ELF-1 (cell line): ENCODE measurements at places on chromosomes 13 and 19.
A peak's percentile ranks its signal among the peaks of the same experiment; 100 is the strongest.

DNA sequence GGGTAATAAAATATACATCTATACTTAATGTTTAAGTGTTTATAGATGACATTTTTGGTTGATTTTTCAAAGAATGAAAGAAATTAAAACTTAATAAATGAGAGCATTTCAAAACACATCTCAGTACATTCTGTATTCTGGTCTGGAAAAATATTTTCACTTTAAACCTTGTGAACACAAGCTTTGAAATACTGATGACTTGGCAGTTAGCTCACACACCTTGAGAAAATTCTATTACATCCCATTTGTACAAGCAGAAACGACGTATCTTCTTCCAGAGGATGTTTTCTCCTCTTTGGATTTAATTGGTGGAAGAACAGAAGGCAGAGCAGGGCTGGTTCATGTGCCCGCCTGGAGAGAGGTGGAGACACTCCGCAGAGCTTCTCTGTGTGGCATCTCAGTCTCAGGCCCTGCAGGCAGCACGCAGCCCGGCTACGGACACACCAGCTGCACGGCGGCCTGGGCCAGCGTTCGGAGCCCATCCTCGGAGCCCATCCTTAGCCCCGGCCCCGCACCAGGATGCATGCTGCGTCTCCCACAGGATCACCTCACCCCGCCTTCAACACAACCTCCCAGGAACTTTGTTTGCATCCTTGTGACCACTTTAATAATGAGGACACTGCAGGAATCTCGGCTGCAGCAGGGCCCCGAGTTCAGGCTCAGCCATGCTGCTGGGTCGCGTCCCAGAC, 48.6 kb downstream of the SOX1 start:
- DNase-seq: no peak

DNA sequence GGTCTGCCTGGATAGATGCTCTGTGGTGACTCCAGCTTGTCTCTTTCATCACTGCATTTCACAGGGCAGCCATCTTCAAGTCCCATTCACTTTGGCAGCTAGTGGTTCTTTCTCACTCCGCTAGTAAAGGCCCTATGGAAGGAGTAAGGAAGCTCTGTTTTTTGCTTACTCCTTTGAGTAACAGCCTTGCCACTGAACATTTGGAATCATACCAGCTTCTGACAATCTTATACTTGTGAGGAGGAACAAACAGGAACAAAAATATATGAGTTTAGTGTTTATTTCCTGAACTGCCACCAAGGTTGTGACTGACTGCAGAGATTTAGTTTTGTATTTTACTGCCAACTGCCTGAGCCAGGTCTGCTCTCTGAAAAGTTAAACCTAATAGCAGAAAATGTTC, 38.7 kb downstream of the KCTD4 start:
- DNase-seq: no peak

DNA sequence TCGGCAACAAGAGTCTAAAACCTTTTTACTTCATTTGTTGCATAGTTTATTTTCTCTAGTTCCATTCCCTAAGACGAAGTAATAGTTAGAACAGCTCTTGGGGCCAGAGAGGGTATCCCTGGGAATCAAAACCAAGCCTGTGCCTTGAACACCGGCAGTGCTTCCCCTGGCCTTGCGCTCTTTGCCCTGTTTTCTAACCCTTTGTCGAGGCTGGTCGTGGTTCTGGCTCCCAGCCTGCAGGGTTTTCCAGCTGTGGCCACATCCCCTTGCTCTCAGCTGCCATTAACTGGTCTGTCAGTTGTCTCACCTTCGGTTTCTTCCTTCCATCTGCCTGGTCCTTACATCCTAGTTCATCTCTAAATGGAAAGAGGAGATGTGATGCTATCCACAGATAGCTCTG, 61.0 kb downstream of the HSPH1 start:
- no peak for DNase-seq

GRCh38 chr13:42864952-42865767, 83.8 kb downstream of the FAM216B start:
- no peak for DNase-seq

DNA sequence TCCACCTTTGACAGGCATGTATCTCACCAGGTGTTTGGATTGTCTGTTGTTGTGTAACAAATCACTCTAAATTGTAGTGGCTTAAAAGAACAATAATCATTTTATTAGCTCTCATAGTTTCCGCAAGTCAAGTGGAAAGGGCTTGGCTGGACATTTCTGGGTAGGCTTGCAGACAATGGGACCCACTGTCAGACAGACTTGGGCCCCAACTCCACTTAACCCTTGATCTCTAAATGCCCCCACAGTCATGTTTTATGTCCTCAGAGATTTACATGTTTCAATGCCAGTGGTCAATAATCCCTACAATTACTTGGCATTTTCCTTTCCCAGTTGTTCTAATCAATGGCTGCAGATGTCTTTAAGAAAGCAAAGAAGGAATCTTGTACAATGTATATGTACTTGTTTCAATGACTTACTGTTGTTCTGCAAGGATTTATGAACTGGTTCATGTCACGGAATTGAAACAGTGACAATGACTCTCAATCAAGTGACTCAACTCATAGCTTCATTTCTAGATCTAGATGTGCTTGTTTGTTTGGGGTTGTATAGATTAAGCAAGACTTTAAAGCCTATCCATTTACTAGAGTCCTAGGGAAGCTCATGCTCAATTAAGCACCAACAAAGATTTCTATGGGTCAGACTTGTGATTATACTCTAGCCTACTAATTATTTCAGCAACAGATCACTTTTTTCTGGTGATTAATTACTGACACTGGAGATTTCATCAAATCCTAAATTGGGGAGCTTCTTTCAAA, 510.1 kb upstream of the NBEA start:
- DNase-seq: no peak

DNA sequence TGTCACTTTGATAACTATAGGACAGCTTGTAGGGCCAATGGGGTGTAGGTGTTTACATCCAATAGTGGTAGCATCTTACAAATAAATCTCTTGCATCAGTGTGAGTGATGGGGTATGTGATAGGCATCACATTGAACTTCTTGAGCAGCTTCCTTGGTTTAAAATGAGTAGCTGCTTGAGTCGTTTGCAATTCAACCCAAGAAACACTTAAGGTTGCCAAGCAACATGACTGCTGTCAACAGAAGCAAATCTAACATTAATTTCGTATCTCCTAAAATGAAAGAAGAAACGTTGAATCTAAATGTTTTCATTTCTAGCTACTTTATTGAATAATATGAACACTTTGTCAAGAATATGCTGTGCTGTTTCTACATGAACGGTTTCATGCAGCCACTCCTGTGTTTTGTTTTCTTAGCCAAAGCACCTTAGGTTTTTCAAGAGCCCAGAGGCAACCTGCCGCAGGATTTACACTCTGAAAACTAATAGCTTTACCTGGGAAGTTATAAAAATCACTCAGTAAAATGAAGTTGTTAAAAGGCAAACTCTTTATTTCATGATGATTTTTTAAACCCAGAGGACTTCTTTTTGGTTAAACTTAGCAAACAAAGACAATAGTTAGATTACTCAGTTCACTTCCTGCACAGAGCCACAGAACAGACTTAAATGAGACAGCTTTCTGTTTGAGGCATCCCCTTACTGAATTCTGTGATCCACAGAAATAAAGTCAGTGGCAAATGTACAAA, 305.2 kb downstream of the MTUS2 start:
- DNase-seq: no peak

GRCh38 chr13:22102271-22102670, 431.4 kb downstream of the FGF9 start:
- DNase-seq: no peak

DNA sequence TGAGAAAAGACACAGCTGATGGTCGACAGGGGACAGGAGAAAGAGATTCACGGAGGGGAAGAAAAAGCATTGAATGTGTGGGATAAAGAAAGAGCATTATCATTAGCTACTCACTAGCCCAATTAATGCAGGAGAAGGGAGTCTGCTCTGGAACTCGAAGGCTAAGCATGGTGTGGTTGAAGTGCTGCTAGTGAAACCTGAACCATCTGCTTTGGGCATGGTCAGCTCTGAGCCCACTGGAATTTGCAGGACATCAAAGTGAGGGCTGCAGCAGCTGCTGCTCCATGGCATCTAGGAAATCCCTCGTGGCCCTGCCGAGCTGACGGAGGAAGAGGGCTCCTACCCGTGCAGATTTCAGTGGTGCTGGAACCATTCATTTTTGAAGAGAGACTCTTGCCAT, 320.3 kb downstream of the ATP8A2 start:
- DNase-seq: peak; percentile 13

DNA sequence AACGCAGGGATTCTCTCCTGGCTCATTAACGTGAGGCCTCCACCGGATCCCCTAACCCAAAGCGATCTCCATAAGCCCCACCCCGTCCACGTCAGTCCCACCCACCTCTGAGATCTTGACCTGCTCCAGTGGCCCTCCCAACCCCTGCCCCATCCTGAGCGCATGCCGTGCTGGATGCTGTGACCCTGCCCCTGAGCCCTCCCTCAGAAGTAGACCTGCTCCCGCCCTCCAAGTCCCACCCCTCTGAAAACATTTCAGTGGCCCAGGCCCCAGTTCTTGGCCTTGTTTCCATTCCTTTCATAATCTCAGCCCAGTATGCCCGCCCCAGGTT, 19.9 kb downstream of the LMTK3 start:
- peak; percentile 90 for DNase-seq

- no peak for DNase-seq
Measured at GRCh38 chr19:34837262-34837661, 64.2 kb upstream of the ZNF599 start.

GRCh38 chr13:48686636-48687210, 33.0 kb downstream of the CYSLTR2 start:
- DNase-seq: no peak

- DNase-seq: peak; percentile 95
Measured at GRCh38 chr19:511101-511851, 4.0 kb downstream of the TPGS1 start.

- DNase-seq: no peak
Measured at GRCh38 chr19:39805104-39805503, 26.4 kb downstream of the LEUTX start.

- peak; percentile 49 for DNase-seq
Measured at GRCh38 chr13:33153421-33154404, 131.8 kb downstream of the STARD13 start.

DNA sequence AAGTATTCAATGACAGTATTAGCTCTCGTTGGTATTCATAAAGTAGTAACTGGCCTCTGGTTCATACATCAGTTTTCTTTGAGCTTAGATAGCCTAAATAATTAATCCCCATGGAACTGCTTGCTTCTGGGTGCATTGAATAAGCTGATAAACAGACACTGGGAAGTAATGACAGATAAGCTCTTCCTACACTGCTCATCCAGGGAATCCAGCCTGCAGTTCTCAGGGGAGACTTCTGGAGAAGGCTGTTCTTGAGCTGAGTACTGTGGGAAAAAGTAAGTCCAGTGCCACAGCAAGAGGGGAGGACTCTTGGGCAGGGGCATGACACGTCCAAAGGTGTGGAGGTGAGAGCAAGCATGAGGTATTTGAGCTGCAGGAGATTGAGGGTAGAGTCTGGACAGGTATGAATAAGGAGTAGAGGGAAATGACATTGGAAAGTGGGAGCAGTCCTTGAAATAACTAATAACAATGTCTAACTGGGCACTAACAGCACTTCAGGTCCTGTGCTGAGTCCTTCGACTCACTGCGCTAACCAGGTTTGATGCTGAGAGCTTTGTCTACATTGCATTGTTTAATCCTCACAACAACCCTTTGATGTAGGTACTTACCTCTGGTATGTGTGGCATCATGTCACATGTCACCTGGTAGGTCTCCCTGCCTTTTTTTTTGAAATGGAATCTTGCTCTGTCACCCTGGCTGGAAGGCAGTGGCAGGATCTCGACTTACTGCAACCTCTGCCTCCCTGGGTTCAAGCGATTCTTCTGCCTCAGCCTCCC, 7.2 kb downstream of the GARRE1 start:
- DNase-seq: no peak

- peak; percentile 14 for DNase-seq
Measured at GRCh38 chr13:29548722-29549121, 46.8 kb downstream of the SLC7A1 start.

DNA sequence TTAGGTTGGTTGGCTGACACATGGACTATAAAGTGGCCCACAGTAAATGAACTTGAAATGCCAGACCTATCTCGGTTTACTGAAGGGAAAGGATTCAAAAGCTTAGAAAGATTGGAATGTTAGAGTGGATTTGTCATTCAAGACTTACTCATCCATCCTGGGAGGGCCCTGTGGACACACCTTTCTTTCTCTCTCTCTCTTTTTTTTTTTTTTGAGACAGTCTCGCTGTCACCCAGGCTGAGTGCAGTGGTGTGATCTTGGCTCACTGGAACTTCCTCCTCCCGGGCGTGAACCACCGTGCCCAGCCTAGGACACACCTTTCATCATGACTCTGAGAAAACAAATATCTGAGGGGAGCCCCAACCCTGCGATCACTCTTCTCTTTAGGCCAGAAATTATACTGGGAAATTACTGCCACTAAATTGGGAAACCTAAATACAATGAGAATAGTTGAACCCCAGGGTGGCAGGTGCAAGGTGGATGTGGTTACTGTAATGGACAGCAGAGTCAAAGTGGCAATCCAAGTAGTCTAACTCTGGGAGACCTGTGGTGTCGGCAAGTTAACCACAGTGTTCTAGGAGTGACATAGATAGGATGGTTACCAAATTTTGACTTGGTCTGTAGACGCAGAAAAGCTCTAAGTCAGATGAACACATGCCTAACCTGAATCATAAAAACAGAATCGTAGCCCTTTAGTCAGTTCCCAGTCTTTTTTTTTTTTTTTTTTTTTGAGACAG, 47.1 kb upstream of the ZMYM5 start:
- no peak for DNase-seq

DNA sequence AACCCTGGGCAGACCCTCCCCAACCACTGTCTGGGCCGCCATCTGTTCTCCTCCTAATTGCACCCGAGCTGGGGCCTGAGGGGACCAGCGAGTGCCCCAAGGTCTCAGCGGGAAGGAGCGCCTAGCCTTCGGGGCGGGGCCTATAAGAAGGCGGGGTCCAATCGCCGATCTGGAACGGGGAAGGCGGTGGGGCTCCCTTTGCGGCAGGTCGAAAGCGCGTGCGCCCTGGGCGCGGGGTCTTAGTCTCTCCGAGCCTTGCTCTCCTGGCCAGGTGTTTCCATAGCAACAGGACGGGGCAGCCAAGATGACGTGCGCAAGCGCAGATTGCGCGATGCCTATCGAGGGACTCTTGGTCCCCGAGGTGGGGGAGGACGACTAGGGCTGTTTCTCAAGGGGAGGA, 2.8 kb downstream of the MAST1 start:
- DNase-seq: peak; percentile 96
